Putamen (tissue), 1 donor: ENCODE measurements at places on chromosomes 4 and X.

GRCh38 chr4:95531141-95531540 is 17.6 kb downstream of the UNC5C start:
- DNase-seq, result no peak

DNA sequence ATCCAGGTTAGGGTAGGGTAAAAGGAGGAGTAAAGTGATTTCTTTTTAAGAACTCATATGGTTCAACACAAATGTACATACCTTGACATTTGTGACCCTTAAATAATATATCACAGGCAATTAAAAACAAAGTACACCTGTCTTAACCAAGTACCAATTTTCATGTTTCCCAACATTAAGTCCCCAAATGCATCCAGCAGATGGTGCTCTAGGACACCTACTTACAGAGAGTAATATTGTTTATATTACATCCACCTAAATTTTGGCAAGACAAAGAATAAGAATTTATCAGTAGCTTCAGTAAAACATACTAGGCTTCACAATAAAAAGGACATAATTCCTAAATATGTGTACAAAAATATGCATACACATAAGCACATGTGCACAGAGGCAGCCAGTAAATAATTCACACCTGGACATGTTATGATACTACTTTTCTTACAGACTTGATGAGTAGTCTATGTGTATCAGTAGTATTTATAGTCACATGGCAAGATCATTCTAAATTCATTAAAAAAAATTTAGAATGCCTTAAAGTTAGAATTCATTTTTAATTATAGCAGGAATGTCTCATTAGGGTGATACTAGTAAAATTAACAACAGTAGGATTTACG is 219.7 kb downstream of the DCLK2 start:
- DNase-seq, result peak; percentile 16

DNA sequence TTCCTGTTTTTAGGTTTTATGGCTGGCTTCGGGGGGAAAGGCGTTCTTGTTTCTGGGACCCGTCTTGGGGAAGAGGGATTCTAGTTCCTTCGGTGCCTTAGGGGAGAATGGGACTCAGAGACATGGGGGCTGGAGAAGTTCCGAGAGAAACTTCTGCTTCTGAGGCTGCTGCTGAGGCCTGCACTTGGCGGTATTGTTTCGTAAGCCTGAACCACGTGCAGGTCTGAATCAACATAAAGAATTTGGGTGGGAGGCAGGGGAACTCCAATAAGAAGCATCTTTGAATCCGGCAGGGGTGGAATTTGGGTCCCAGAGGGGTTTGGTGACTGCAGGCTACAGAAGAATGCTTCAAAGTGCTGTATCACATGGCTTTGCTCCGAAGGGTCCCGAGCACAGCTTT is 15.1 kb downstream of the XG start:
- DNase-seq, result no peak

GRCh38 chr4:70667740-70668535 is 1.6 kb upstream of the JCHAIN start:
- no peak for DNase-seq

GRCh38 chr4:26354491-26354890 is 33.7 kb downstream of the RBPJ start:
- no peak for DNase-seq

DNA sequence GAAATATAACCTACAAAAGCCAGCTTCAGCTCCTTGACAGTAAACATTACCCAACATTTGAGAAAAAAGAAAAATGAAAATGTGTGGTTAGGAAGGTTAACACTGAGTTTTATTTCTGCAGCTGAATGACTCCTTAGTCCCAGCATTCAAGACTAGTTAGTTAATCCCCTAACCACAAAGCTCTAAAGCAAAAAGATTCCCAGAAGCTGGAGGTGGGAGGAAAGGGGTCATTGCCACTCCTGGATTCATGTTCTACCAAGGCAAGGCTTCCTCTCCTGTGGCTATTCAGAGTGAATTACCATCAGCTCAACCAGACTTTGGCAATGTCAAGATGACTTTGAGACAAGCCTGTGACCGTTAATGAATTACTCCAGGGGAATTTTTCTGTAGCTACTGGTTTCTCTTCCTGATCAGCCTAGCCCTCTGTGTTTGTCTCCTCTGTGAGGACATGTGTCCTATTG is 63.6 kb downstream of the HADH start:
- no peak for DNase-seq

- DNase-seq, result no peak
Observed at GRCh38 chr4:174669270-174669669, 147.0 kb upstream of the HPGD start.

DNA sequence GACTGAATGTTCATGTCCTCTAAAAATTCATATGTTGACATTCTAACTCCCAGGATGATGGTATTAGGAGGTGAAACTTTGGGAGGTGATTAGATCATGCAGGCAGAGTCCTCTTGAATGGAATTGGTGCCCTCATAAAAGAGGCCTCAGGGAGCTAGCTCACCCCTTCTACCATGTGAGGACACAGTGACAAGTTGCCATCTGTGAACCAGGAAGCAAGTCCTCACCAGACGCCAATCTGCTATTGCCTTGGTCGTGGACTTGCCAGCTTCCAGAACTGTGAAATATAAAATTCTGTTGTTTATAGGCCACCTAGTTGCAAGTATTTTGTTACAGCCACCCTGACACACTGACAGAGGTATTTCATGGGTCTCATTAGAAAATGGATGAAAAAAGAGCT is 28.5 kb upstream of the LONRF3 start:
- no peak for DNase-seq

DNA sequence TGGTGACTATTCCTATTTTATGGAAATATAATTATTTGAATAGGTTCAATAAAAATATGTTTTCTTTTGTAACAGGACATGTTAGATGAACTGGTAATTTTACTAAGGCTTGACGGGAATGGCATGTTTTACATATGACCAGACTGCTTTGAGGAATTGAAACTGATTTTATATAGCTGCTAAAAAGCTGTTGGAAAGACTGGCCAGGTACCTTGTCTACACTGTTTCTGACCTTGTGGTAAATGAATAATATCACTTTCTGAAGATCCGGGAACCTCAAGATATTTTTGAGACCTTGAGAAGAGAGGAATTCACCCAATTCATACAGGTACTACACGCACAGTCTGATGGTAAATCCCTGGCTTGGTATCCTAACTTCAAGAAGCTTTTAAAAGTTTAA is 42.1 kb upstream of the USP46 start:
- DNase-seq, result no peak
